ENCODE measurements at places on chromosomes 3 and 15.
A peak's percentile ranks its signal among the peaks of the same experiment; 100 is the strongest.

- no peak for DNase-seq
These were observed 277.9 kb downstream of the BBX start for GRCh38 chr3:107800710-107801109.

- DNase-seq, result no peak
These were observed 173.6 kb upstream of the SMAD3 start for GRCh38 chr15:66891776-66892175.

- DNase-seq, result no peak
These were observed 35.3 kb upstream of the CDCP1 start for GRCh38 chr3:45181496-45181895.

DNA sequence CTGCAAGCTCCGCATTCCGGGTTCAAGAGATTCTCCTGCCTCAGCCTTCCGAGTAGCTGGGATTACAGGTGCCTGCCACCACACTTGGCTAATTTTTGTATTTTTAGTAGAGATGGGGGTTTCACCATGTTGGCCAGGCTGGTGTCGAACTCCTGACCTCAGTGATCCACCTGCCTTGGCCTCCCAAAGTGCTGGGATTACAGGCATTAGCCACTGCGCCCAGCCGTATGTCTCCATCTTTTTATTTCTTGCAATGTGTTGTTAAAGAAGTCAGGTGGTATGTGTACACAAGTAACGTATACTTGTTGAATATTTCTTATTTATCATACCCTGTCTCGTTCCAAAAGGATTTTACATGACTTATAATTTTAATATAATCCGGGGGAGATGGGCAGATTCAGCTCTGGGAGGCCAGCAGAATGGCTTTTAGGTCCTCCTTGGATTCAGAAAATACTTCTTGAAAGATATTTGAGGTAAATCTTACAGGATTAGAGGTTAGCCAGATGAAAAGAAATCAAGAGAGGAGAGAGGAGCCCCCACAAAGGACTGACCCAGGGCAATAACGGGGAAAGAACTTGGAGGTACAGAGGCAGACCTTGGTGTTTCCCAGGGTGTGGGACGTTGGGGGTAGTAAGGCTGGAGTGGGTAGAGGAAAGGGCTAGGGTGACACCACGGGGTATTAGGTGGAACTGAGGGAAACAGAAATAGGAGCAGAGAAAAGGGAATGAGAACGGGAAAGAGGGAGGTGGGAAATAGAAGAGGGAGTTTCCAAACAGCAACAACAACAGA is 27.2 kb upstream of the MUC20 start:
- DNase-seq, result no peak

DNA sequence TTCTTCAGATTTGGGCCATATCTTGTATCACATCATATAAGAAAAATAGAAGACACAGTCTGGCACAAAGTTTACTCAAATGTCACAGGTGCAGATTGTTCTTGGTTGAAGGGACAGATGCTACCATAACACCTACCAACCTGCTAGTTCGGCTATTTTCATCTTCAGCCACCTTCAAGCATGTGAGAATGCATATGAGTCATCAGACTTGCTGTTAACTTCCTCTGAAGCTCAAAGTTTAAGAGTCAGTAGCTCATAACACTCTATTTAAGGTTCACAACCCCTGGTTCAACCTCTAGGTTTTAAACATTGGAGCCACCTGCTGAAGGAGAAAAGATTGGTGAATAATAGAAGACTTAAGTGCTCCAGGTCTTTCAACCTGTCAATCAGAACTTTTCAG is 522.8 kb downstream of the NLGN1 start:
- DNase-seq, result no peak

DNA sequence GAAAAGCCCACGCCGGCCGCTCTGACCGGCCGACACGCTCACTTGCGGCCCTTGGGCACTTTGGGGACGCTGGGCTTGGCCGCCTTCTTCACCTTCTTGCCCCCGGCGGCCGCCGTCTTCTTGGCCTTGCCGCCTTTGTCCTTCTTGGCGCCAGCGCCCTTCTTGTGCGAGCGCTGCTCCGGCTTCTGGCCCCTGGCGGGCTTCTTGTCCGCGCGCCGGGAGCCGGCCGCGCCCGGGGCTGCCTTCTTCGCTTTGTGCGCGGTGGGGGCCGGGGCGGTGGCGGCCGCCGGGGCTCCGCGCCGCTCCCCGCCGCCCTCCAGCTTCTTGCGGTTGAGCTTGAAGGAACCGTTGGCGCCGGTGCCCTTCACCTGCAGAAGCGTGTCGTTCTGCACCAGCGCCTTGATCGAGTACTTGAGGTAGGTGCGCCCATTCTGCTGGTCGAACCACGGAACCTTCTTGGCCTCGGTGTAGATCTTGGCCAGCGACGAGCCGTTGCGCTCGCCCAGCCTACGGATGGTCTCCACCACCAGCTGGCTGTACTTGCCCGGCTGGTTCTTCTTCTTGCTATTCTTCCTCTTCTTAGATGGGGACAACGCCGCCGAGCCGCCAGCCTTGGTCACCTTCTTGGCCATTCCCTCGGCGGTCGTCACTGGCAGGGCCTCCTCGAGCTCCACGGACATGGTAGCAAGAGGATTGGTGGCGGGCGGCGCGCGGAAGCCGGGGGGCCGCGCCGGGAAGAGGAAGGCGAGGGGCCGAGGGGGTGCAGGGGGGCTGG is 36.7 kb downstream of the HMCES start:
- no peak for DNase-seq

DNA sequence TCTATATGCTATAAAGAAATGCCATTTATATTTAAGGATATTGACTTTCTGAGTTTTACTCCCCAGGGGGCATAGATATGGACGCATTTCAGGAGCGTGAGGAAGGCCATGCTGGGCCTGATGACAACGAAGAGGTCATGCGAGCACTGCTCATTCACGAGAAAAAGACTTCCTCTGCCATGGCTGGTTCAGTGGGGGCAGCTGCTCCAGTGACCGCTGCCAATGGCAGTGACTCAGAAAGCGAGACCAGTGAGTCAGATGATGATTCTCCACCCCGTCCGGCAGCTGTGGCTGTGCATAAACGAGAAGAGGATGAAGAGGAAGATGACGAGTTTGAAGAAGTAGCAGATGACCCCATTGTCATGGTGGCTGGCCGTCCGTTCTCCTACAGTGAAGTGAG is 38.4 kb downstream of the GTF2E1 start:
- DNase-seq, result no peak

GRCh38 chr3:139353920-139354556 is 10.2 kb downstream of the MRPS22 start:
- DNase-seq, result peak; percentile 62

DNA sequence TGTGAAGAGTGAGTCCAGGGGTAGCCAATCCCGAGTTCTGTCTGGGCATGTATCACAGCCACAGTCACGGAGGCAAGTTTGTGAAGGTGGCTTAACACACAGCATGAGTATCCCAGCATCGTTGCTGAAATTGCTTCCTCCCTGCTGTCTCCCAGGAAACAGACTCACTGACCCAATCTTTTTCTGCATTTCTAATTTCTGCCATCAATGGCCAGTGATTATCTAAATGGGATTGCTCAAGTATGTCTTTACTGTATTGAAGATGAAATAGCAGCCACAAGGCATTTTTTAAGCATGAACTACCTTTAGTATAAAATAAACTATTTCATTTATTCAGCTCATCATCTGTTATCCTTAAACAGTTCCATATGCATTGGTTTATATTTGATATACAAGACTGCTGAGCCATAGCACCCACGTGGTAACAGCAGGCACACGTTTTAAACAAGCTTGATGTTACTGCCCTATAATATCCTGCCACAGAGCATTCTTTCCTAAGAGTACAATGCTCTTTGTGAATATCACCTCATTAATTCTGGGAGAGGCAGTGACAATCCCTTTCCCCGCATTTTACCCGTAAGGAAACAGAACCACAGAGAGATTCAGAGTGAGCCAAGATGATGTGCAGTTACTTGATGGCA is 276.6 kb upstream of the THBS1 start:
- DNase-seq, result no peak

- DNase-seq, result no peak
These were observed 518.0 kb upstream of the NR2F2 start for GRCh38 chr15:95812491-95812890.

DNA sequence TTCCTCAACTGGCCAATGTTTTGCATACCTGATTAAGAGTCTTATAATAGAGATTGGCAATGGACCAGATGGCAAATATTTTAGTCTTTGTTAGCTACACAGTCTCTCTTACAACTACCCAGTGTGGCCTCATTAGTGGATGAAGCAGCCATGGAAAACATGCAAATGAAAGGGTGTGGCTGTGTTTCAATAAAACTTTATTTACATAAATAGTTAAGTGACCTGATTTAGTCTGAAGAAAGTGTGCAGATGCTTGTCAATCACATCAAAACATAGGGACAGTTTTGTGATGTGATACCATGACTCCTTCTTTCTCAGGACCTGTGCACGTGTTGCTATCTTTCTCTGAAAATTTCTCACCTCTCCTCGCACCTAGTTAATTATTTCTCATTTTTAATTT is 309.8 kb upstream of the GRM7 start:
- DNase-seq, result no peak

DNA sequence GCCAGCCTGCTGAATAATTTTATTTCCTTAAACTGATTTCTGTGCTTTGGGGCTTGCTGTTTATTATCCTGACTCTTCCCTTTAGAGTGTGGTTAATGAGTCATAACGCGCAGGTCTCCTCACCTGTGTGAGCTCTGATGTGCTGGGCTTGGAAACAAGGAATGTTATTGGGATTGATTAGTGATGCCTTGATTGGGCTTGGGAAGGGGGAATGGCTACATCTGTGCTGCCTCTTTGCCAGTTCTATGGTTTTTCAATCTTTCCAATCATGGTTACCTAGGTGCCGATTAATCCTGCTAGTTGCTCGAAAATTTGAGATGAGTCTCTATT is 161.0 kb downstream of the THSD4 start:
- no peak for DNase-seq

GRCh38 chr15:88470625-88471372 is 3.3 kb downstream of the MRPS11 start:
- no peak for DNase-seq

GRCh38 chr15:28901987-28902745 is 16.4 kb downstream of the APBA2 start:
- DNase-seq, result no peak

DNA sequence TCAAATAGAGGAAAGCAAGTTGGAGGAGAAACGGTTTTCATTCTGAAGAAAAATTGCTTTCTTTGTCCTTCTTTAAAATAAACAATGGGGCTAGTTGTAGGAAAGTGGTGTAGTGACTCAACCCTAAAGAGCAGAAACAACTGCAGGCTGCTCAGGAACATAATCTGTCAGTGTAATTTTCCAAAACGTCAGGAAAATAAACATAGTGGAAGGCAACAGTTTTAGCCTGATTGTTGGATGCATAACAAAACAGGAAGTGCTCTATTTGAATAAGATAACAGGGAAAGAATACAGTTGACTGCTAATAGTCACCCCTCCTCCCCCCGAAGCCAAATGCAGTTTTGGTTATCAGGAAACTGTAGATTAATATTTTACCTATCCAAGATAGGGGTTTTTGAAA is 167.6 kb downstream of the ECT2 start:
- DNase-seq, result peak; percentile 45

DNA sequence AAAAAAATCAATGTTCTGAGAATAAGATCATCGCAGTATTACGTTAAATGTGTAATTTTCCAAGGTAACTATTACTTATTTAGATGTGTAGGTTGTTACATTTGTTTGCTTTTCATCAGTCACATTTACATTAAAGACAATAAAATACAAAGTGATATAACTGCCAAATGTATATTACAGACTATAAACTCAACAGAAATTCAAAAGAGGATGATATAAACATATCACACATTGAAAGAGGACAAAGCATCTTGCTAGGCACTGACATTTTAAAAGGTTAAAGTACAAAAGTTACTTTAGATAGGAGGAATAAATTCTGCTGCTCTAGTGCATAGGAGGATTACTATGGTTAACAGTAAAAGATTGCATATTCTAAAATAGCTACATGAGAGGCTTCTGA is 16.1 kb downstream of the VGLL4 start:
- no peak for DNase-seq

DNA sequence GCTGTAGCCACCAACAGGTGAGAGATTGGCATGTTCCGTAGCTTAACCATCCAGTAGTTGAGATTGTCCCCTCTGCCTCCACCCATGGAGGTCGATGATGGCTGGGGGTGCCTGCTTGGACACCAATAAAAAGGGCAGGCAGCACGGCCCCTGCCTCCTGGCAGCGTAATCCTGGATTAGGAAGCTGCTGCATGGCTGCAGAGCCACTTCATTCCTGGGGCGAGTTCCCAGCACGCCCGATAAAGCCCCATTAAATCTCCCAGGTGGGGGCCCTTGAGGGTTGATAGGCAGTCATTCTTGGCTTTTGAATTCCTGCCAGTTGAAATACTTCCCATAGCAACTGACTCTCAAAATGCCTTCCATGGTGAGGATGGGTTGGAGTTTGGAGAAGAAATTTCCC is 67.8 kb downstream of the PLXNA1 start:
- no peak for DNase-seq

GRCh38 chr15:26767169-26767670 is 5.6 kb downstream of the GABRB3 start:
- DNase-seq, result no peak

- DNase-seq, result no peak
These were observed 3.5 kb downstream of the ARL13B start for GRCh38 chr3:93983408-93983807.

DNA sequence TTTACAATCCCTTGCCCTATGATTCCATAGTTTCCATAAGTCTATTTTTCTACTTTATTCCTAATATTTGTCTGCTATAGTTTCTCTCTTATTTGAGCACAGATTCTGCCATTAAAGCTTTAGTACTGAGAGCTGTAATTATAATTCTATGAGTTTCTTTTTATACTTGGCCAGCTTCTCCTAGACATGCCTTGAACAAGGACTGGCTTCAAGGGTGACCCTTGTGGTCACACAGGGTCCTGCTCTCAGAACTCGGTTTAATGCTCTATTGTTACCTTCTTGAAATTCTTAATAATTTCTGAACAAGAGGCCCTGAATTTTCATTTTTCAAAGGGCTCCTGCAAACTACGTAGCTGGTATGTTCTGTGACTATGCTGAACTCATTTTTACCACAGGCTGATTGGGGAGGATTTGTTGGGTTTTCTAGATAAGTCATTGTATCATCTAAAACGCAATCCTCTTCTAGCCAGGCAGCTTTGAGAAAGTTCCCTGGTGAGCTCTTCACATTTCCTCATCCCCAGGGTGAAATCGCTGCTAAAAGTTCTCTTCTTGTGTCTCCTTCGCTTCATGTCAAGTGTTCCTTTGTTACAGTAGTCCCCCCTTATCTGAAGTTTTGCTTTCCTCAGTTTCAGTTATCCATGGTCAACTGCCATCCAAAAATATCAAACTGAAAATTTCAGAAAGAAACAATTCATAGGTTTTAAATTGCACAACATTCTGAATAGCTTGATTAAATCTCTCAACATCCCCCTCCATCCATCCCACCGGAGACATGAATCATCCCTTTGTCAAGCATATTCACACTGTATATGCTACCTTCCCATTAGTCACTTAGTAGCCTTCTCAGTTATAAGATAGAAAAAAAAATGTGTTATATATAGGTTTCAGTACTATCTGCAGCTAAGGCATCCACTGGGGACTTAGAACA is 12.6 kb upstream of the PLCL2 start:
- no peak for DNase-seq

DNA sequence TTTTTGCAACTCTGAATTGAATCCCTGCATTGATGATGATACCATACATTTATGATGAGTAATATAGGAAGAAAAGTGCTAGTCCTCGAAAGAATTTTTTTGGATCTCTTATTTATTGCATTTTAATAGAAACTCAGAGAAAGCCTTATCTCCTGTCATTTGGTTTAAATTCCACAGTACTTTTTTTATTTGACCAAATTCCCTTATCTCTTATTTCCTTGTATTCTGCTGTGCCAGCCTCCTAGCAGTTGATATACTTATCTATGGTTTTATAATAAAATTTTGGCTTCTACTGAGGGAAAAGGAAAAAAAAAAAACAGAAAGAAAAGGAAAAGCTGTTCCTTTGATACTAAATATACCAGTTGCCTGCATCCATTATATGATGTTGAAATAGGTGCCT is 535.1 kb upstream of the NR2F2 start:
- DNase-seq, result no peak
